ENCODE measurements at places on chromosomes 12 and 14.

GRCh38 chr12:31227401-31227981, 98.5 kb downstream of the SINHCAF start:
- no peak for DNase-seq

GRCh38 chr12:95380997-95381786, 92.8 kb upstream of the METAP2 start:
- DNase-seq, result no peak

DNA sequence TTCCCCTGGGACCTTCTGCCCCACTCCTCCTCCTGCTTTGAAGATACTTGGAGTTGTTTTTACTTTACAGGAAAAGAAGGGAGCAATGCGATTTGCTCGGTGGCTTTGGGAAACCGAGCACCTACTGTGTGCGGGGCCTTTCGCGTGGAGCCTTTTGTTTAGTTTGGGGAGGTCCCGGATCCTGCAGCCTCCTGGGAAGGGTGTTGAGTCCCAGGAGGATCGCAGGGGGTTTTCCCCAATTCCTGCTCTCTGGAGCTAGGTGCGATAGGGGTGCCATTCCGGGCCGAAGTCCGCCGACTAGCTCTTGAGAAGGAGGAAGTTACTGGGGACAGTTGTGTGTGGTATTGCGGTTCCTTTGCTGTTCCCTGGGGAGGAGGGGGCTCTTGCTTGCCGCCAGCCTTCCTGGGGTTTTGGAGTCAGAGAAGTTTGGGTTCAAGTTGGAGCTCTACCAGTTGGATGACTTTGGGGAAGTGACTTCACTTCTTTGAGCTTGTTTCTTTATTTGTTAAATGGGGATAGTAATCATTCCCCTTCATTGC, 1.1 kb downstream of the BRI3BP start:
- DNase-seq, result peak; percentile 71

- DNase-seq, result no peak
Measured at GRCh38 chr12:119486599-119487154, 106.9 kb upstream of the TMEM233 start.

DNA sequence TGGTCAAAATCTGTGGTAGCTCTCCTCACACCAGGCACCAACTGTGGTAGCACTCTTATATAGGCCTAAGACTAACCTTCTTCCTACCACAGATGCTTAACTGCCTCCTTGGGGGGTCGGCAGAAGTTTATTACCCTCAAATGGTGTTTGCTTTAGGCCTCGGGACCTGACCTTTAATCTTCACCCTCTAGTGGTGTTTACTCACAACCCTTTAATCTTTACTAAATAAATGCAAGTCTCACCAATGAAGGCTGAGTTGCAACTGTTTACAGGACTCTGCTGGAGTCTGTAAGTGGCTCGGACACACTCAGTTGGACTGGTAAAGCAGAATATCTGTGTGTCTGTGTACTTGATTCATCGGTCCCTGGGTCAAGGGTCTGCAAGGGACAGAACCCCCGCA, 29.4 kb downstream of the CCER1 start:
- no peak for DNase-seq

- no peak for DNase-seq
Measured at GRCh38 chr14:26522967-26523366, 74.9 kb downstream of the NOVA1 start.

DNA sequence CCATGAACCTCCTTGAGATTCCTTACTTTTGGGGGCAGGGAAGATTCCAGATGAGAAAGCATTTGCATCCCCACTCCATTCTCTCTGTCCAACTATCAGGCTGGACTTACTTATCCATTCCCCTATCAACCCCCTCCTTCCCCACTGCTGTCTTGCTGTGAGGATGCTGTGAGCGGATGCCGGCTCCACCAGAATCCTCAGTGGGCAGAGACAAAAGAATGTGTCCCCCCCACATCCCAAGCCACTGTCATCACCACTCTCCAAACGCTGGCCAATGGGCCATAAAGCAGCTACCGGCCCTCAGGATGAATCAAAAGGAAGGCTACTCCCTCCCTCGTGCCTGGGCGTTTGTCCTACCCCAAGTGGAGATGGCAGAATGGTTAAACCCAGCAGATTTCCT, 173.0 kb upstream of the NTF3 start:
- no peak for DNase-seq

GRCh38 chr14:30541318-30541717, 17.6 kb upstream of the G2E3 start:
- no peak for DNase-seq

- DNase-seq, result no peak
Measured at GRCh38 chr14:53957739-53958138, 1.1 kb upstream of the BMP4 start.

DNA sequence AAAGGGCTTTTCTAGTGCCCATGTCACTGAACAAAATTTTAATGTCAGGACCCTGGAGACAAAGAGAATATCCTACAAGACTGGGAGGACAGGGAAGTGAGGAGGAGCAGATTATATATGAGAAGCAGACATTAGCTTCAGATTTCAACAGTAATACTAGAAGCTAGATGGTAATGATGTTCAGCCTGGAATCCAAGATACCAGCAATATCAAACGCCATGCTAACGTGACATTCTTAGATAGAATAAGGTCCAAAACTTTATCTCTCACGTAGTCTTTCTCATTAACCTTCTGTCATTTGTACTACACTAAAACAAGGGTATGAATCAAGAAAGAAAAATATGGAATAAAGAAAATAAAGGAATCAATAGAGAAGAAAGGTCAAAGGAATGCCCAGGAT, 18.7 kb downstream of the SOS2 start:
- DNase-seq, result no peak

GRCh38 chr14:100474196-100474595, 113.0 kb downstream of the BEGAIN start:
- DNase-seq, result no peak

DNA sequence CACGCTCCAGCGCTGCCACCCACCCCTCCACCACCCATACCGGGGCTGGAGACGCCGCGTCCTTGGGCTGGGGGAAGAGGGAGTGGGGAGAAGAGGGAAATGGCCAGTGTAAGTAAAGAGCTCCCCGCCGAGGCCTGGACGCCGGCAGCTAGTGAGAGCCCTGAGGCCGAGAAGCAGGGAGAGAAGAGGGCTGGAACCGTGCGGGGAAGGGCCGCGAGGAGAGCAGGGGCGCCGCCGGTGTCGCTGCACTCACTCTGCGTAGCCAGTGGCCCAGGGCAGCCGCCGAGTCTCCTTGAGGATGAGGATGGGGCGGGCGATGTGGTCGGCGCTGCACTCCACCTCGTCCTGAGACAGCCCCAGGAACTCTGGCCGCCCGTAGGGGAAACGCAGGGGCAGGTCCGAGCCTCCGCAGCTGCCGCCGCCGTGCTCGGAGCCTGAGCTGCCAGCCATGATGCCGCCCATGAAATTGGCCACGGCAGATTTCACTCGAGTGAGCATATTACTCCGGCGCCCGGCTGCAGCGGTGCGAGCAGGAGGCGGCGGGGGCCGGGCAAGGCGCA, 631 bp downstream of the PPM1H start:
- peak; percentile 60 for DNase-seq

DNA sequence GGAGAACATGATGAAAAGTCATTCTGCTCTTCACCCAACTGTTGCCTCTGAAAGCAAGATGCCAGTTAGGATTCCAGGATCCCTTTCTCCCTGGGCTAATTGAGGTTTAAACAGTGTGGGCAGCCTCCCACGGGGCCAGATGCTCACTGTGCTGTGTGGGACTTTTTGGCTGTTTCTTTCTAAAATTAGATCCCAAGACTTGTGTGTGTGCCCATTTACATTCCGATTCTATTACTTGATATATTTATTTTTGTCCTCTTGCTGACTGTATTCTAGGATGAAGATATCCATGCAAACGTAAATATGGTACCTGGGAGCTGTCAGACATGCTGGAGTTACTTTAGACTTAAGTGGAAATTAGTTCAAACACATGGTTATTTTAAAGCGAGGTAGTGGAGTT, 6.2 kb downstream of the IFT43 start:
- DNase-seq, result no peak

GRCh38 chr12:109197327-109197726, 80.9 kb downstream of the ACACB start:
- no peak for DNase-seq

DNA sequence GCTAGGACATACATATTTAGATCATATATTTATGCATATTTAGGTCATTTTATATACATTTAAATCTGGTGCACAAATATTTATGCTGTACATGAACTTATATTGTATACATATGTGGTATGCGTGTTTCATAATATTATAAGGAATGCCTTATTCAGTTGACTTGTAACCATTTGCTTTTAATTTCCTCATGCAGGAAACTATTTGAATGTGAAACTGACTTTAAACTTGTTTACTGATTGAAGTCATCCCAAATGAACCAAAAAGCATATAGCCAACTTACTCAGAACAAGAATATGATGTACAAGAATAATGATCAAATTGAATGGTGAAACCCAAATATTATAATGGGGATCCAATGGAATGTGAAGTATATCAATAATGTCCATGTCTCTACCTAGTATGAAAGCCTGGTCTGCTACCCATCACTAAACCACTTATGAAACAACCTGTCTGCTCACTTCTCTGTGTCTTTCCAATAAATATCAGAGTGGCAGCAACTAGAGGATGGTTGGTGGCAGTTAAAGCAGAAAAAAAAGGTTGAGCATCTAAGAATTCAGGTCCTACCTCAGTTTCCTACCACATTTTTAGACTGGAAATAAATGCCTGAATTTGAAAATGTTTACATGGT, 38.3 kb downstream of the RPS6KA5 start:
- DNase-seq, result no peak

GRCh38 chr12:77202457-77203060, 137.2 kb upstream of the E2F7 start:
- no peak for DNase-seq

DNA sequence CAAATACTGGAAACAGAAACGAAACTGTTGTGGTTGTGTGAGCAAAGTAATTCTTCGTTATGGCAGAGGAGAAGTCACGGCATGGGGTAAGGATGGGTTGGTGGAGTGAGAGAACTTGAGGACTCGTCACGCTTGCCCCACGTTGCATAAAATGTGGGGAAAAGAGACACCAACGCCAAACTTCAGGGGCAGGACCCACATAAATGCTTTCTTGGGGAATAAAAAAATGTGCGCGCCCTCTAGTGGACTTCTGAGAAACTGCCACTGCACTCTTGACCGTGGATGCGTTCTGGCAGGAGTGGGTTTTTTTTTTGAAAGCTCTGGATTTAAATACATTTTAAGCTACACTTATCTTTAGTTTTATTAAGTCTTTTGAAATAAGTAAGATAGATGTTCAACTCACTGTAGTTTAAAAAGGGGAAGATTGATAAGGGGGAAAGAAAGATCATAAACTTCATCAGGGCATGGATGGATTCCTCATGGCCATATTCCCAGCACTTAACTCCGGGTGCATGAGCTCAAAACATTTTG, 4.1 kb upstream of the IGF1 start:
- peak; percentile 77 for DNase-seq

- no peak for DNase-seq
Measured at GRCh38 chr12:121565076-121565475, 15.7 kb downstream of the KDM2B start.

- no peak for DNase-seq
Measured at GRCh38 chr12:79344855-79345847, 345.6 kb downstream of the PAWR start.

DNA sequence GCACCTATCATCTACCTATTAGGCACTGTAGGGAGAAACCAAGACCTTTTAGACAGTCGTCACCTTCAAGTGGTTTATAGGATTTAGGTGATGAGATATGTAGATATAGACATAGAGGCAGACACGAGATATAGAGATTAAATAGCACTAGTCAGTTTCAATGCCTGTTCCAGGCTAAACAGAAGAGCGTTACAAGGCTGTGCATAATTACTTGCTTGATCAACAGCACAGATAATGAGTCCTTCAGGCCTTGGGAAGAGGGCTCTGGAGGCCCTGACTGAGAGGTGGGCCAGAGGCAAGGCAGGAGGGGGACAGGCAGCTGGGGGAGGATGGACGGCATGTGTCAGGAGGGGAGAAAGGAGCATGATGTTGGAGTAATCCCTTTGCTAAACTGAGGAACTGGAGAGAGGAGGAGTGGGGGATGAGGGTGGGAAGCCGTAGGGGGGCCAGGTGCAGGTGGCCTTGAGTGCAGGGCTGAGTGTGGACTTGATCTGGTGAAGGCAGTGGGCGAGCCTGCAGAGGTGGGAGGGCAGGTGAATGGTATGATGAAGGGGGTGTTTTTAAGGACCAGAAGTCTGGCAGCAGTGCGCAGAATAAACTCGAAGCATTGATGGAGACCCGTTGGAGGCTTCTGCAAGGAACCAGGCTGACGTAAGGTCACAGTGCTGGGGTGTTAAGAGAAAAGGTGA, 43.9 kb upstream of the ATP23 start:
- DNase-seq, result no peak

GRCh38 chr12:18101043-18101442, 11.1 kb upstream of the RERGL start:
- no peak for DNase-seq

GRCh38 chr12:122459211-122459610, 36.7 kb upstream of the CLIP1 start:
- DNase-seq, result no peak

DNA sequence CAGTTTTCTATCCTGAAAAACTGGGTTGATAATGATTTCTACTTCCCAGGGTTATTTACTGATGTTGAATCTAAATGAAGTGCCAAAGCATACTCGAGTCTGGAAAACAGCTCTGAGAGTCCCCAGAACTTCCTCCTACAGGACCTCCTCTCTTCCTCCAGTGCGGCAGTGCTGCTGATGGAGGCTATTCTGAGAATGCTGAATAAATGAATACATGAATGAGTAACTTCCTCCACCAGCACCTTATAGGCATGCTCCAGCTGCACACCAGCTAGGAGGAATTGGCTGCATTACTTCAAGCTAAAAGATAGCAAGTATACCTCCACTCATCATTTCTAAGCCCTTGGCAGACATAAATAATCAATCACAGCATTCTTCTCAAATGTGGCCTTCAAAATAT, 448.8 kb upstream of the CCDC196 start:
- no peak for DNase-seq

DNA sequence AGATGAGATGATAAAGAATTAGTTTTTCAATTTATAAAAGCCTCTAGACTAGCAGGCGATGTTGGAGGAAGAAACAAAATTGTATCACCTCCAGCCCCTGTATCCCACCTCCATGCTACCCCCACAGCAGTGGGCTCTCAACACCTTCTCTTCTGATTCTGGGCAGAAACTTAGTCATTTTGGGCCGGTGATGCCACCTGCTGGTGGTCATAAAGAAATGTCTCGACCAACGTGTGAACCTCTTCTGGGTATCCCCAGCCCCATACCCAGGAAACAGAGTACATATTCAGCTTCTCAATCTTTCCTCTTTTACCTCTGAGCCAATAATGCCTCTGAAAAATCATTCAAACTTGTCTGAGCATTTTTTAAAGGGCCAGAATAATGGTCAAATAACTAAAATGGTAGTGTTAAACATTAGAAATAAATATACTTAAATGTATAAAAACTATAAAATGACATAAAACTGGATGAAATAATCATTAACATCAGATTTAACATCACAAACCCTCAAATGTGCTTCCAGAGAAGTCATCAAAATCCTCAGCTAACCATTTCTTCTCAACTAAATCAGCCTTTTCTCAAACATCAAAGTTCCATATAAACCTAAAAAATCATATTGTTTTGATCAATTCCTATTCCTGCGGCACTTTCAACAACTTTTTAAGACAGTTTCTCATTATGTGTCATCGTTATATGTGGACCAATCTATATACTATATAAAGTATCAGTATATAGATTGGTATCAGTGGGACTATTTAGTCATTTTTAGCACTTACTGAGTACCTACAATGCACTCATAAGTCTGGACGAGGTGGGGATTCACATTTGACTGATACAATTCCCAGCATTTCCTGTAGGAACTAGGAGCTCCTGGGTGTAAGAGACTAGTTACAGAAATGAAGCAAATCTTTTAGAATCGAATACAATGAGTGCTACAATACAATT, 69.4 kb downstream of the ATXN2 start:
- peak; percentile 74 for DNase-seq

Measured in activated CD8-positive, alpha-beta memory T cell treated with anti-CD3 and anti-CD28 coated beads for 24 hours (primary cell).